H9 (cell line): ENCODE measurements at places on chromosomes 6 and 20. TPM values are rescaled to one million over a fixed set of nuclear protein-coding genes. Genes with fewer than 3 reads are reported as not detected.

DNA sequence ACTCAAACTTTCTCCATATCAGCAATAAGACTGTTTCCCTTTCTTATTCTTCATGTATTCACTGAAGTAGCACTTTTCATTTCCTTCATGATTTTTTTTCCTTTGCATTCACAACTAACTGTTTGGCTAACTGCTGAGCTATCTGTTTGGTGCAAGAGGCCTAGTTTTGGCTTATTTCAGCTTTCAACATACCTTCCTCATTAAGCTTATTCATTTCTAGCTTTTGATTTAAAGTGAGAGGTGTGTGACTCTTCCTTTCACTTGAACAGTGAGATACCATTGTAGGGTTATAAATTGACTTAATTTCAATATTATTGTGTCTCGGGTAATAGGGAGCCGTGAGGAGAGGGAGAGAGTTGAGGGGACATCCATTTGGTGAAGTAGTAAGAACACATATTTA is 262.0 kb upstream of the PREP start:
- DNase-seq = no peak

- DNase-seq = no peak
These were observed 312.3 kb downstream of the PRL start for GRCh38 chr6:21984561-21984960.

DNA sequence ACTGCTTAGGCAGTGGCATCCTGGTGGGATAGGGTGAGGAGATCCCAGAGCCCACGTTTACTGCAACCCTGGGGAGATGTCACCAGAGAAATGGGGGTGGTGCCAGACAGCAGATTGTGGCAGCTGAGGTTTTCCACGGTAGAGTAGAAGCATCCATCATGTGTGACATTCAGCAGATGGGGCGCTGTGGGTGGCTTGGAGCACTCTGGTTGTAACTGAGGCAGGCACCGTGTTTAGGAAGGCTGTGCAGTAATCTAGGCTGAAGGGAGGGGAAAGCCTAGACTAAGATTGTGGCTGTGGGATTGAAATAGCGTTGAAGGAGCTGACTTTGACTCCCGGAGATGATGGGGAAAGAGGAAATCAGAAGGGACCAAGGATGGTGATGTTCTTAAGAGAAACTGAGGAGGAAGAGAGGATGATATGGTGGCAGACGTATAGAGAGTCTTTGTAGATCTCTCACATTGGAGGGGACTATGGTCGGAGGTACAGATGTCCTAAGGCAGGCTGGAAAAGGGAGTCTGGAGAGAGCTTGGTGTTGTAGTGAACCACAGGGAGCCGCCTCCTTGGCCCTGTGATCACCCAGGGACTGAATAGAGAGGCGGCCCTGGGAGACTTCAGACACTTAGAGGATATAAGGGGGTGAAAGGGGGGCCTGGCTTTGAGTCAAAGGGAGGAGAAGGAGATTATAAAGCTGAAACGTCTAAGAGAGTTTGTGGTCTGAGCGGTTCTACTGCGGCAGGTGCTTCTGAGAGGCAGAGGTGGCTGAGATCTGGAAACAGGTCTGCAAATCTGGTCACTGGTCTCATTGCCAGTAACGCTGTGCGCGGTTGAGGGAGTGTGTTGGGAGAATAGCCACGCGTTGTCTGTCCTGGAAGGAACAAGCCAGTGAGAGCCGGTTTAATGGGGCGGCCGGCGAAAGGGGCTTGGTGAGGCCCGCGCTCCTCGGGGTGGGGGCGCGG is 792 bp upstream of the MICA start:
- no peak for DNase-seq

DNA sequence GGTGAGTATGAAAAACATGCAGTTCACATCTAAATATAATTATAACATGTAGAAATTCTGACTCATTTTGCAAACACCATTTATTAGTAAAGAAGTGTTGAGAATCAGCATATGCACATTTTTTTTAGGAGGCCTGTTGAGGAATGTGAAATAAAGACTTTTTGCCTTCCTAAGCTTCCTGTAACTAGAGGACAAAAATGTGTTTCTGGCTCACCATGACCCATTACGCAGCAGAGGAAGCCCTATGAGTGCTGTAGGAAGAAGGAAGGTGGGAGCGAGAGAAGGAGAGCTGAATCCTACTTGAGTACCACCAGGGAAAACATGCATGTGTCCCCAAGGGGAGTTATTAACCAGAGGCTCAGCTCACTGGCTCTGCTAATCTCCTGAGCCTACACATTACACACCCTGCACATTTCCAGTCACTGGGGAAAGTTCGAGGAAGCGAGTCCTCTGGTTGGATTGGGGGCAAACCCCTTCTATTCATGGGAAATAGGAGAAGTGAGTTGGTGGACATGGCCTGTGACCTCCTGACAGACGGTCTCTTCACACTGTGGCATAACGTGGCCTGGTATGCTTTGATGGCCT is 540.5 kb upstream of the JAG1 start:
- no peak for DNase-seq

DNA sequence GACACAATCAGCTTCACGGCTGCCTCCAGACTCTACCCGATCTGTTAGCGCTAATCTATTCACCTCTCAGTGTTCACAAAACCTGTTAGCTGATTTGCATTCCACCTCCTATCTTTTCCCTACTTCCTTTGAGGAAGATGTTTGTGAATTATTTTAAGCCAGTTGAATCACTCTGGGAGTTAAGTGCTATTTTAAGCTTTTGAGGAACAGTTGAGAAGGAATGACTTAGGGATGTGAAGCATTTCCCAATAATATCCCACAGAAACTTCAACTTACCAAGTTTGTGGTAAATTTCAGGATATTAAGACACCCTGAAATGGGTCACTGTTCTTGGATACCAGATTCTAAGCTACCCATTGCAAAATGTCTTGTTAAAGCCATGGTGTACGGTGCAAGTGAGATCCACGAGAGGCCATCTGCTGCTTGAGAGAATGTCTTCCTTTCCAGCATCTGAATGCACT is 145.2 kb upstream of the CITED2 start:
- DNase-seq = no peak

DNA sequence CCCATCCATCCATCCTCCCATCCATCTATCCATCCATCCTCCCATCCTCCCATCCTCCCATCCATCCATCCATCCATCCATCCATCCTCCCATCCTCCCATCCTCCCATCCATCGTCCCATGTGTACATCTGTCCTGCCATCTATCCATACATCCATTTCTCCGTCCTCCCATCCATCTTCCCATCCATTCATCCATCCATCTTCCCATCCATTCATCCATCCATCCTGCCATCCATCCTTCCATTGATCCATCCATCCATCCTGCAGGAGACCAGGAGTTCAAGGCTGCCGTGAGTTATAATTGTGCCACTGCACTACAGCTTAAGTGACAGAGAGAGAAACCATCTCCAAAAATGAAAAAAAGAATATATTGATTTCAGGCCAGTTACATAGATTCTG is 356.5 kb downstream of the CDH26 start:
- DNase-seq = no peak

DNA sequence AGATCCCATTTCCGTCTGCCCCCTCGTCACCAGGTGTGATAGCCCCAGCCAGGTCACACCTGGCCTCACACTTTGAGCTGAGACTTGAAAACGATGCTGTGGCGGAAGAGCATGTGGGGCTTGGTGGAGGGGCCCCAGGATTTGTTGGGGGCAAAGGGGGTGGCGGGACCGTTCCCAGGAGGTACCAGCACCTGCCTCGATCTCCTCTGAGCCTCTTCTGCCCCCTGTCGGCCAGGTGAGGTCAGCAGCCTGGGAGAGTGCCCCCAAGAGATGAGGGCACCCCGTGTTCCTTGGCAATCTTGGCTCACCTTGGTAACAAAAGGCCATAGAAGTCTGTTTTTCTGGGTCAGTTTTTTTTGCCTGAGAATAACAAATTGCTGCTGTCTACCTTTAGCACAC is 25.4 kb downstream of the SPATA2 start:
- DNase-seq = no peak

DNA sequence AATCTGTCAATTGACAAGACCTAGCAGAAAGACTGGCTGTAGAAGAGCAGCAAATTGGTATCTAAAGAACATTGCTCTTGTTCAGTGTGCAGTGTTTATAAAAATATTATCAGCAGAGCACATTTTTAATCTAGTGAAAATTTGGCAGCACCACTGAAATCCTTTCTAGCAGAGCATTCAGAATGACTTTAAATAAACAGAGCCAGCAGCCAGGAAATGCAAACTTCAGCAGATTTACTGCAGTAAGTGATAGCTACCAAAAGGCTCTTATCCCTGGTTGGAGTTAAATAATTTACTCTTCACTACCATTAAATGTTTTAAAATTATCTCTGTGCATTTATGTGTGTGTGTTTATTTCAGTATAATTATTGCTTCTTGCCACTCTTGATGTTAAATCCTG is 590.9 kb upstream of the CITED2 start:
- no peak for DNase-seq

- no peak for DNase-seq
These were observed 1144.9 kb upstream of the EYS start for GRCh38 chr6:66851930-66852329.

- DNase-seq = no peak
These were observed 2.2 kb upstream of the NNAT start for GRCh38 chr20:37518606-37519507.

GRCh38 chr20:14919501-14920081 is 582.2 kb upstream of the FLRT3 start:
- peak; percentile 89 for DNase-seq

GRCh38 chr6:9404351-9405146 is 969.2 kb upstream of the SLC35B3 start:
- DNase-seq = no peak

DNA sequence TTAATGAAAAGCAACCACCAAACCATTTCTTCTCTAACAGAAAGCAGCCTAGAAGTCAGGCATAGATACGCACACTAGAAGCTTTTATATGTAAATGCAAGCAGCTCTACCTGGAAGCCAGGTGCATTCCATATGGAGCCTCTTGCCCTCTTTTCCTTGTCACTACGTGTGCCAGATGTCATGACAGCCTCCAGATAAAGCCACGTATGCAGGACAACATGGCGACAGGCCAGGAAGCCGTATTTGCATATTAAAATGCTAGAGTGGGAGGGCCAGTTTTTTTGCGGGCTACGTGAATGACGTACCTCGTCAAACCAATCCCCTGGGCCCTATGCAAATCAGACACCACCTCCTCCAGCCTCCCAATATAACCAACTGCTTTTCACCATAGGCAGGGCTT is 308.1 kb upstream of the SPTLC3 start:
- peak; percentile 52 for DNase-seq

- no peak for DNase-seq
These were observed 39.5 kb upstream of the ANGPT4 start for GRCh38 chr20:955656-956055.

DNA sequence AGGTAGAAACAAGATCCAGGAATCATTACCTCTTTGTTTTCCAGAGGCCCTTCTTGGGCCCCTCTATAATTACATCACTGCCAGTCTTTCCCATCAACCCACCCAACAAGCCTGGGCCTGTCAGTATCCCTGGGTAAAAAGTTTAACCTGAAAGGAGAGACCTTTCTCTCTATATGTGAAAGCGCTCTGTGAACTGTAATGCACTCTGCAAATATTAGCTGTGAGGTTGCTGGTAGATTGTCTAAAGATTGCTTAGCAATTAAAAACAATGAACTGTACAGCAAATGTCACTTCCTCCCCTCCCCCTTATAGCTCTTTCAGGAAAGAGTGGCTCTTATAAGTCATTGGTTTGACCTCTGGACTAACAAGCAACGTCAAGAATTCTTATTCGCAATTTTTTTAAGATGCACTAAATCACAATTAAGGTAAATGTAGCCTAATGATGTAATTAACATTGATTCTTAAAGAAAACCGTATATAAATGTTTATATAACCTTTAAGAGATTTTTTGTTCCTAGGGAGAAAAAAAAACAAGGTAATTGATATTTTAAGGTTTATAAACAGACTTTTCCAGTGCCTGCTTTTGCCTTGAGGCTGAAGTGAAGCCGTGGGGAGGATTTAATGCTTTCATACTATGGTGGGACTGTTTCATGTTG is 18.4 kb downstream of the ECT2L start:
- DNase-seq = no peak

DNA sequence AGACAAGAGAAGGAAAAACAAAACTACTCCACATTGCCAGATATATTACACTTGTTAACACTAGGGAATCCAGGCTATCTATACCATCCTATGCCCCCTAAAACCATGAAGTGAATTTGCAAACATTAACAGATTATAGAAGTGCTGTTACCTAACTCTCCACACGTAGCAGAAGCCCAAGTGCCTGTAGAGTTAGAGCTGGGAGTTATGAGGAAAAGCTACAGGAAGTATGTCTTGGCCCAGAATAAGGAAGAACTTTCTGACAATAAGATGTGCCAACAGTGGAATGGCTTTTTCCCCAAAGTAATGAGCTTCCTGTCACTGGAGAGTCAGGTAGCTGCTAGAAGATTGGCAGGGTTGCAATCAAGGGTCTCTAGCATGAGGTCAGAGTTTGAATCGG is 32.5 kb downstream of the ADGRG6 start:
- no peak for DNase-seq

- DNase-seq = no peak
These were observed 51.9 kb upstream of the TPD52L1 start for GRCh38 chr6:125101631-125102030.

GRCh38 chr20:40704828-40705227 is 15.8 kb upstream of the MAFB start:
- DNase-seq = no peak

DNA sequence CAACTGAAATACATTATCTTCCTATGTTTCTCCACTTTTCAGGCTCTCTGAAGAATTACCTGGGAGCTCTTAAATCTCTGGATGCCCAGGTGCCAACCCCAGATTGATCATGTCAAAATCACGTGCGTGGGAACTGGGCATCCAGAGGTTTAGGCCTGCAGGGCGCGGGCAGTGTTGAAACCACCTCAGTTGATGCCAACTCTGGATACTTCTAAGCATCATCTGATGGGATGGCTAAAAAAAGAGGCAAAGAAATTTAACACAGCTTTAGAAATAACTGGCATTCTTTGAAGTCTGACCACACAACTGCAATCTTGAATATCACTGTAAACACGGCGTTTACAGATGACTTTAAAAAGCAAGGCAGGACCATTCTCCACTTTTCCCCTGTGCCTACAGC is 41.9 kb downstream of the PTGIS start:
- no peak for DNase-seq

GRCh38 chr6:170278743-170279094 is 12.2 kb downstream of the DLL1 start:
- no peak for DNase-seq

GRCh38 chr6:44128020-44128917 is 915 bp downstream of the TMEM63B start:
- DNase-seq = peak; percentile 48

- DNase-seq = no peak
These were observed 70.4 kb downstream of the PFDN4 start for GRCh38 chr20:54278262-54278661.

GRCh38 chr6:139028658-139029469 is at the start of gene ABRACL:
Gene ABRACL (plus strand): TSS chr6:139028745. CDS start chr6:139034161, 5,416 bp downstream.
- no peak for DNase-seq

- DNase-seq = no peak
These were observed 8.5 kb downstream of the CD164 start for GRCh38 chr6:109373762-109374161.

Gene PIGU
- 32.8 and 35.6 TPM in 2 replicates for total RNA-seq

Gene SYCP2
- total RNA-seq = 0.70 and 0.94 TPM in 2 replicates

Gene OR2H1
- total RNA-seq = not detected in 2 replicates

Gene DEFB132
- total RNA-seq = not detected in 2 replicates

Gene PET117
- 24.1 and 25.0 TPM in 2 replicates for total RNA-seq

Gene SLC17A2
- total RNA-seq = not detected in 2 replicates

Gene APMAP
- 67.8 and 69.1 TPM in 2 replicates for total RNA-seq

Gene FOXS1
- 0.22 TPM in 1 of 2 replicates, not detected in the other for total RNA-seq

Gene RIMS4
- total RNA-seq = 15.5 and 16.3 TPM in 2 replicates

Gene MYT1
- total RNA-seq = 0.68 and 0.79 TPM in 2 replicates
